ENCODE measurements at places on chromosomes 1 and 21. TPM values are rescaled to one million over a fixed set of nuclear protein-coding genes. Genes with fewer than 3 reads are reported as not detected.

The PRAMEF18 gene
- total RNA-seq = not detected

The PTPN7 gene
- total RNA-seq = not detected

The IVNS1ABP gene
- 189 TPM for total RNA-seq

The TPTE gene
- total RNA-seq = not detected

The TCHH gene
- 0.07 TPM for total RNA-seq

The HPCA gene
- total RNA-seq = 1.4 TPM

The MPL gene
- not detected for total RNA-seq

The RNF186 gene
- not detected for total RNA-seq

The OR2T2 gene
- total RNA-seq = not detected

The CHI3L1 gene
- total RNA-seq = not detected

DNA sequence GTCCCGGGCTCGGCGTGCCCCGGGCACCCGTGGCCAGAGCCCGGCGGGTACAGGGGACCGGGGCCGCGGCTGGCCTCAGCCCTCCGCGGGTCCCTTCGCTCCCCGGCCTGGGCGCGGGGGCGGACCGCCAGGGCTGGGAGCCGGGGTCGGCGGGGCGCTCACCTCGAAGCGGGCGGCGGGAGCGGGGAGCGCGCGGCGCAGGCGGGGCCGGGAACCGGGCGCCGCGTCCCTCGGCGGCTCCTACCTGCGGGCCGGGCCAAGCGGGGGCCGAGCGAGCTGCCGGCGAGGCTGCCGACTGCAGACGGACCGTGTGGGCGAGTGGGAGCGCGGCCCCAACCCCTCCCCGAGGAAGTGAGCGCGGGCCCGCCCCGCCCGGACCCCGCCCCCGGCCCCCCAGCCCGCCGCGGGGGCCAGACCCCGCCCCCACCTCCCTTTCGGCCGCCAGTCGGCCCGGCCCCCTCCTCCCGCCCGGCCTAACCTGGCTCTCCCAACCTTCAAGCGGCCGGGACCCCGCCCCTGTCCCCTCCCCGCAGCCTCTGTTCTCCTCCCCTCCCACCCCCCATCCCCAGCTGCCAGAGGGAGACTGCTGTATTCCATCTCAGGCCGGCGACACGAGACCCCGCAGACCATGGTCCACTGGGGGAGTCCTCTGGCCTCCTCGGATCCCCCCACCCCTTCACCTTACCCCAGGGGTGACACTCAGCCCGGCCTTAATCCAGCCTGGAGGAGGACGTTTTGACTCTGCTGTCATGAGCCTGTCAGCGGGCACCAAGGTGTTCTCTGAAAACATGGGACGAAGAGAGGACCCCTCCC is at the start of gene FHL3:
TSS of gene FHL3 (minus strand) at position 320 of the 813 bp plus-strand sequence. CDS start 6,102 bp downstream, outside the sequence.
- no peak for DNase-seq
- peaks cover 44% of the 10 kb centered on the region for H3K4me1 ChIP-seq
- 0 out of 2 replicates have a peak, but pooled peaks cover 2% of the 10 kb centered on the region for H3K27me3 ChIP-seq
- H3K36me3 ChIP-seq = no peaks in the 10 kb centered on the region
- no peak within 1 kb of the TSS for H3K27ac ChIP-seq
- H3K4me3 ChIP-seq = peak within 1 kb of the TSS; percentile 65

DNA sequence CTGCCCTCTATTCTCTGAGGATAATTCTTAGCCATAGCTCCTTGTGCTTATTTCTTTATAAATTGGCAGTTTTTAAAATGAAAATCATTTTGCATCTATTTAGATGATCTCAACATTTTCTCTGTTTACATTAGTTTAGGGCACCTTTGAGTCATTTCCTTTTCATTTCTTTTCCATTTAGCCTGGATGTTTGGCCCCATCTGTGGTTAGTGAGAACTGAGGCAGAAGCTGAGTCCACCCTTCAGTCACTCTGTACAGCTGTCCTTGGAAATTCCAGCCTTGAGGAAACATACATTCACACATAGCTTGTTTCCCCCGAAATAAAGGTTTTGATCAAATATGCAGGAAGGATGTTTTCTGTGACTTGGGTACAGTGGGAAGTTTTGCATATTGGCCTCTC is 123.7 kb downstream of the NTNG1 start:
- H3K4me1 ChIP-seq = no peaks in the 10 kb centered on the region
- H3K27ac ChIP-seq = no peak overlapping the region
- no peaks in the 10 kb centered on the region for H3K36me3 ChIP-seq
- no peak overlapping the region for H3K4me3 ChIP-seq
- no peak for DNase-seq

GRCh38 chr1:47059376-47059775 is 7.7 kb upstream of the CYP4Z1 start:
- DNase-seq = no peak
- H3K4me1 ChIP-seq = no peaks in the 10 kb centered on the region
- H3K36me3 ChIP-seq = no peaks in the 10 kb centered on the region
- no peaks in the 10 kb centered on the region for H3K27me3 ChIP-seq

- no peaks in the 10 kb centered on the region for H3K4me1 ChIP-seq
- no peak overlapping the region for H3K4me3 ChIP-seq
- H3K36me3 ChIP-seq = no peaks in the 10 kb centered on the region
- no peak for DNase-seq
Observed at GRCh38 chr1:31208361-31208945, 31.2 kb downstream of the NKAIN1 start.

- no peaks in the 10 kb centered on the region for H3K36me3 ChIP-seq
- H3K27ac ChIP-seq = no peak overlapping the region
- H3K4me1 ChIP-seq = peaks cover 2% of the 10 kb centered on the region
- no peak overlapping the region for H3K4me3 ChIP-seq
Observed at GRCh38 chr21:41653954-41654491, 112.8 kb downstream of the RIPK4 start.

- no peak overlapping the region for H3K4me3 ChIP-seq
- no peaks in the 10 kb centered on the region for H3K36me3 ChIP-seq
- no peaks in the 10 kb centered on the region for H3K27me3 ChIP-seq
- H3K27ac ChIP-seq = no peak overlapping the region
- H3K4me1 ChIP-seq = no peaks in the 10 kb centered on the region
Observed at GRCh38 chr21:36647279-36648093, 51.4 kb upstream of the SIM2 start.

DNA sequence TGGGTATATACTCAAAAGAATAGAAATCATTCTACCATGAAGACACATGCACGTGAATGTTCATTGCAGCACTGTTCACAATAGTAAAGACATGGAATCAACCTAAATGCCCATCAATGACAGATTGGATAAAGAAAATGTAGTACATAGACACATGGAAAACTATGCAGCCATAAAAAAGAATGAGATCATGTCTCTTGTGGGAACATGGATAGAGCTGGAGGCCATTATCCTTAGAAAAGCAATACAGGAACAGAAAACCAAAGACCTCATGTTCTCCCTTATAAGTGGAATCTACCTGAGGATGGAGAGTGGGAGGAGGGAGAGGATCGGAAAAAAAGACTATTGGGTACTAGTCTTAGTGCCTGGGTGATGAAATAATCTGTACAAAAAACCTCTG is 143.9 kb downstream of the RHOU start:
- no peak overlapping the region for H3K27ac ChIP-seq
- no peak for DNase-seq
- no peaks in the 10 kb centered on the region for H3K36me3 ChIP-seq
- no peaks in the 10 kb centered on the region for H3K27me3 ChIP-seq
- no peak overlapping the region for H3K4me3 ChIP-seq

- no peaks in the 10 kb centered on the region for H3K36me3 ChIP-seq
- H3K27ac ChIP-seq = no peak overlapping the region
- no peak for DNase-seq
- H3K4me1 ChIP-seq = peaks cover 11% of the 10 kb centered on the region
Observed at GRCh38 chr21:33115631-33116510, 45.9 kb downstream of the OLIG1 start.

GRCh38 chr1:2466270-2466665 is 9.8 kb upstream of the PLCH2 start:
- DNase-seq = no peak
- H3K4me3 ChIP-seq = no peak overlapping the region
- H3K4me1 ChIP-seq = no peaks in the 10 kb centered on the region
- no peak overlapping the region for H3K27ac ChIP-seq

GRCh38 chr1:29488794-29489311 is 252.5 kb downstream of the PTPRU start:
- H3K27me3 ChIP-seq = no peaks in the 10 kb centered on the region
- H3K27ac ChIP-seq = no peak overlapping the region
- H3K4me1 ChIP-seq = no peaks in the 10 kb centered on the region
- DNase-seq = no peak
- H3K4me3 ChIP-seq = no peak overlapping the region

DNA sequence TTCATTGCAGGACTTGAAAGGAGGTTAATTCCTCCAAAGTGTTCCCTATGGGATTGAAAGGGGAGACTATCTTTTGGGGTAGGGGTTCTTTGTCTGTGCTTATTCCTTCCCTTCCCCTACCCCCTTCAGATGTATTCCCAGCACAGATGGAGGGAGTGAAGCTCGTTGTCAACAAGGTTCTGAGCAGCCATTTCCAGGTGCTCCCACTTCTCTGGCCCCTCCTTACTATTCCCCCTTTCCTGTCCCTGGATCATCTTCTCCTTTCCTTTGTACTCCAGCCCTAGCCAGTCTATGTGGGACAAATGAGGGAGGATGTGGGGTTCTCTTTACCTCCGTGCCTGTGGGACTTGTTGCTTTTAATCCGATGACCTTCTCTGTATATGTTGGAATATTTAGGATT is 899 bp downstream of the TOMM40L start:
- no peaks in the 10 kb centered on the region for H3K27me3 ChIP-seq
- DNase-seq = no peak
- peaks cover 3% of the 10 kb centered on the region for H3K4me1 ChIP-seq
- no peaks in the 10 kb centered on the region for H3K36me3 ChIP-seq

DNA sequence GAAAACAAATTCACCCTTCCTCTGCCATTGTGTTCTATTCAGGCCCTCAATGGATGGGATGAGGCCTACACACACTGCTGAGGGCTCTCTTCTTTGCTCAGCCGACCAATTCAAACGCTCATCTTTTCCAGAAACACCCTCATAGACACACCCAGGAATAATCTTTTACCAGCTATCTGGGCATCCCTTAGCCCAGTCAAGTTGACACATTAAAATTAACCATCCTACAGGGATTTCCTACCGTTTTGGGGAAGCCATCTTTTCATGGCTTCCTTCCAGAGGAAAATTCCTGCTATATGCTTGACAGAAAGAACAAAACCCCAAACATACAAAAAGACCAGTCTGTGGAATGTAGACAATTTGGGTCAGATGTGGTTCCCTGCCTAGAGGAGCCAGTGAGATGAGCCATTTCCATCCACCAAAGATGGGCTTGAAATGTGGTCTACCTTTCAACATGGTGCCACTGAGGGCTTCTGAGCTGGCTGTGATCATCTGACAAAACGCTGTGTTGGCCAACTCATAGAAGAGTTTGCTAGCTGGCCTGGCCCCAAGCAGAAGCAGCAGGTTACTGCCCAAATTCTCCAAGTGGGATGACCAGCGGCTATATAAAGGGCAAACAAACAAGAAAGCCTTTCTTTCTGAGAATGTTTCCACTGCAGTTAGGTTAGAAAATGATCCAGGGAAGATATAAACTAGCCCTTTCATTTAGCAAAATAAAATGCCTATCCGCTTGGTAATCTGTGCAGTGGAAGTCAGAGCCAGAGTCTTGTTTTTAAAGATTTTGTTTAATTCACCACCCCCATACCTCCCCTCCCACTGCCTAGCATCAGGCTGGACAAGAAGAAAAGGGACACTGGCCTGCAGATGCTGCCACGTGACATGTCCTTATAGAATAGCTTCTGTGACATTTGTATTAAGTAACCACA is 69.1 kb upstream of the MRPS6 start:
- H3K27ac ChIP-seq = no peak overlapping the region
- H3K4me3 ChIP-seq = no peak overlapping the region
- no peaks in the 10 kb centered on the region for H3K36me3 ChIP-seq
- H3K27me3 ChIP-seq = no peaks in the 10 kb centered on the region
- DNase-seq = no peak

- H3K27ac ChIP-seq = no peak overlapping the region
- H3K36me3 ChIP-seq = no peaks in the 10 kb centered on the region
- H3K27me3 ChIP-seq = no peaks in the 10 kb centered on the region
- H3K4me1 ChIP-seq = no peaks in the 10 kb centered on the region
Observed at GRCh38 chr1:230061801-230062200, 5.2 kb upstream of the GALNT2 start.

DNA sequence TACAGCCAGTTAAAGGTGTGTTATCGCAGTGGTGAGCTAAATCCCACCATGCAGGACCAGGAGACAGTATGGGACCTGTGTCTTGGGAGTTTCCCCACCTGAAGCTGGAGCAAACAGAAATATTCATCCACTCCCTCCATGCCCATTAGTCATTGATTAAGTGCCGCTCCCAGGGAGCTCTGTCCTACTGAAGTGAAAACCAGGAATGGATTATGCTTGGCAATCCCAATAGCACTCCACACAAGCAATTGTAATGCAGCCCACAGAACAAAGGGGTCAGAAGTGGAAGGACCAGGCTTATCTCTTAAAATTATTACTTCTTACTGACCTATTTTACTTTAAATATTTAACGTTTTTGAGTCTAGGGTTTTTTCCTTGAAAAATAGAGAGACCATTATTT is 1005.4 kb downstream of the ADGRL2 start:
- peaks cover 3% of the 10 kb centered on the region for H3K4me1 ChIP-seq
- no peak overlapping the region for H3K4me3 ChIP-seq
- no peaks in the 10 kb centered on the region for H3K27me3 ChIP-seq
- DNase-seq = no peak
- H3K36me3 ChIP-seq = no peaks in the 10 kb centered on the region

DNA sequence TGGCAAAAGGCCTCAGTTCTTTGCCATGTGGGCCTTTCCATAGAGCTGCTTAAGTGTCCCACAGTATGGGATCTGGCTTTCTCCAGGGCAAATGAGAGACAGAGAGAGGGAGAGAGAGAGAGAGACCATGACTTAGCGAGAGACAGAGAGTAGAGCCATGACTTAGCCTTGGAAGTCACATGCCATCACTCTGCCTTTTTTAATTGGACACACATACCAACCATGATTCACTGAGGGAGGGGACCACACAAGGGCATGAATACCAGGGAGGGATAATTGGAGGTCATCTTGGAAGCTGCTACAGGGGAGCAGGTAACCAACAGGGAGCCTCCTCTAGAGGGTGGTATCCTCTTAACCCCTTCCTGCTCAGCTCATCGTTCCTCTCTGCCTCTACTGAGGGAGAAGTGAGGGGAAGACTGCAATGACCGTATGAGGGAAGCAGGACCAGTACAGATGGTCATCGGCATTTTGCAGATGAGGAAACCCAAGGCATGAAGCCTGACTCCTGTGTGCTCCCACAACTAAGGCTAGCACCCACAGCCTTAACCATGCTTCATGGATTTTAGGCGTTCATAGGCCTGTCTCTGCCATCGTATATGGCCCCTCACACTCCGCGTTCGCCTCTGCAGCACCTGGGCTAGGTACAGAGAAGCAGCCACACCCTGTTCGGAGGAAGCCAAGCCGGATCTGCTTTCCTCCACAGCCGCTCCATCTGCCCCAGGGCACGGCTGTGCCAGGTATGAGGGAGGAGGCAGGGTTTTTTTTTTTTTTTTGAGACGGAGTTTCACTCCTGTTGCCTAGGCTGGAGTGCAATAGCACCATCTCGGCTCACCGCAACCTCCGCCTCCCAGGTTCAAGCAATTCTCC is 38.6 kb downstream of the MEF2D start:
- no peak for DNase-seq
- no peaks in the 10 kb centered on the region for H3K36me3 ChIP-seq
- no peaks in the 10 kb centered on the region for H3K4me1 ChIP-seq
- no peak overlapping the region for H3K27ac ChIP-seq
- H3K27me3 ChIP-seq = no peaks in the 10 kb centered on the region

GRCh38 chr1:46094471-46095005 is 37.9 kb downstream of the PIK3R3 start:
- no peak overlapping the region for H3K27ac ChIP-seq
- H3K4me3 ChIP-seq = no peak overlapping the region
- H3K27me3 ChIP-seq = no peaks in the 10 kb centered on the region
- no peaks in the 10 kb centered on the region for H3K36me3 ChIP-seq

Data from H1 (cell line).